ENCODE measurements at places on chromosomes 12 and 14. TPM values are rescaled to one million over a fixed set of nuclear protein-coding genes. Genes with fewer than 3 reads are reported as not detected.
A peak's percentile ranks its signal among the peaks of the same experiment; 100 is the strongest.

- DNase-seq = no peak
Measured at GRCh38 chr14:104766863-104767633, 14.1 kb downstream of the SIVA1 start.

DNA sequence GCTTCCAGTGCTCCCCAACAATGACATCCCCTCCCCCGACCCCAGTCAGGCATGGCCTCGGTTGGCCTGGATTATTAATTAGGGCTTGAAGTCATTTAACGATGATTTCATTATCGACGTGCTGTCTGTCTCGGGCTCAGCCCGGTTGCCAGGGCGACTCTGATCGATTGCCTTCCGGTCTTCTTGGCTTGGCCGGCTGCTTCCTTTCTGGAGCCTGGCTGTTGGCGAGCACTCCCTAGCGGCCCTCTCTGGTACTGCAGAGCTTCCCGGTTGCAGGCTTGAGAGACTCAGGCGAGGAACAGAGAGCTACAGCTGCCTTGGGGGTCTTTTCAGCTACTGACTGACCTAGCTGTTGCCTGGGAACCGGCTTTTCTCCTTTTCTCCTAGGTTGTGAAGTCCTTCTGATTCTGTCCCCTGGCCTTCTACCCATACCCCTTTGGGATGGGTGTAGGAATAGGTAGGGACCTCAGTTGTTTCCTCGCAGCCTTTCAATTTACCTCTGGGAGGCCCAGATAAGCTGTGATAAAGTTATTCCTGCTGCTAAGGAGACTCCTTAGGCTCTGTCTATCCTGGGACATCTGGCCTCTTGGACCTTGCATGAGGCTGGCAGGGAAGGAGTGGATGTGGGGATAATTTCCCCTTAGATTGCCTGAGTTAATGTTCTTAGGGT is 5.5 kb upstream of the CISTR start:
- peak; percentile 55 for DNase-seq

GRCh38 chr14:85416771-85417170 is 113.2 kb upstream of the FLRT2 start:
- no peak for DNase-seq

GRCh38 chr14:62673014-62673755 is 372.1 kb downstream of the KCNH5 start:
- DNase-seq = no peak

- DNase-seq = no peak
Measured at GRCh38 chr12:117742721-117743120, 226.1 kb downstream of the KSR2 start.

PLBD2 gene
- polyA plus RNA-seq = 21.2 TPM

All from large intestine (tissue), 12 donors.